Frontal cortex (tissue), 4 donors: ENCODE measurements at places on chromosomes 11 and 22.

DNA sequence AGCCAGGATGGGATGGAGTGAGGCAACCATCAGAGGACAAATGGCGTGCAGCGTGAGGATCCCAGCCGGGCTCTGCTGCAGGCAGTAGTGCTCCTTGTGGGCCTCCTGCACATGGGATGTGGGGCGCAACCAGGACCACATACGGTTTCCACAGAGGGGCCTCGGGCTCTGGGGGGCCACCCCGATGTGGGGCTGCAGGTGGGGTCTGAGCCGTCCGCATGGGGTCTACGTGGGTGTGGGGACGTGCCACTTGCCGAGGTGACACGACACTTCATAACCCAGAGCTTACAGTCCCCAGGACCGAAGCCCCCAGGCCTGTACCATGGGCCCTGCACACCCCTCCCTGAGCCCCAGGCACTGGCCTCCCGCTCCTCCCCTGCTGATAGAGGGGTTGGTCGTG lies 10.8 kb downstream of the TTLL8 start:
- DNase-seq, result no peak

DNA sequence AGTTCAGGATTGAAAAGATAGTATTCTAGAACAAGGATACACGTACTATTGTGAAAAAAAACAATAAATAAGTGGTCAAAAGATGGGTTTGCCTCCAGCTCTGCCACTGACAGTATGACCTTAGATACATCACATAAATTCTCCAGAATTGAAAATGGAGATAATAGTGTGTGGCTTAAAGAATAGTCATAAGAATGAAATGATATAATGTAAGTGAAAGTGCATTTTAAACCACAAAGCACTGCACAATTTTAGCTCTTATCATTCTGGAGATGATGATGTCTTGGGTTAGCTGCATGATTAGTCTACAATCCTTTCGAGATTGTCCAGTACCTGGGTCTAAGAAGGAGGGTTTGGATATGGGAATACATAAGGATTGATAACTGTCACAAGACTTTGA lies 21.9 kb upstream of the CEP295 start:
- no peak for DNase-seq

DNA sequence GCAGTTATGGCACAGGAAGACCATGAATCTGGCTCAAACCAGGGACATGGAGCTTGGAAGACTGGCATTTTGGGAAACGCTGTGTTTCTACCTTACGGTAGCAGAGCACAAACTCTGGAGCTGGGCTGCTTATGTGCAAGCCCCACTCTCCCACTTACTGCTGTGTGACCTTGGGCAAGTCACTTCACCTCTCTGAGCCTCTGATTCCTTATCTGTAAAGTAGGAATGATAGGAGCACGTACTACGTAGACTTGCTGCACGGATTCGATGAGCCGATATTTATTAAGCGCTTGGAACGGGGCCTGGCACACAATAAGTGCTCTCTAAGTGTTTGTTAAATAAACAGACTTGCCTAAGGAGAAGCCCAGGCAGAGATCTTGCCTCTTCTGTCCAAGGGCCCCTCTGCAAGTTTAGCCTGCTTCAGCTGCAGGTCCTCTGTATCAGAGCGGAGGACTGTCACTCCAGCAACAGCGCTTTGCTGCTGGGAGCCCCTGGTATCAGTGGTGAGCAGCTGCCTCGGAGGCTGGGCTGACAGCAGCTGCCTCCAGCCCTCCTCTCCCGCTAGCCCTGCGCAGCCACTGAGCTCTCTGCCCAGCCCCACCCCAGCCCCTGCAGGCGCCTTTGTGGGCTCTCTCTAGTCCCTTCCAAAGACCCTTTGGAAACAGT lies 96.9 kb upstream of the ANO1 start:
- no peak for DNase-seq

DNA sequence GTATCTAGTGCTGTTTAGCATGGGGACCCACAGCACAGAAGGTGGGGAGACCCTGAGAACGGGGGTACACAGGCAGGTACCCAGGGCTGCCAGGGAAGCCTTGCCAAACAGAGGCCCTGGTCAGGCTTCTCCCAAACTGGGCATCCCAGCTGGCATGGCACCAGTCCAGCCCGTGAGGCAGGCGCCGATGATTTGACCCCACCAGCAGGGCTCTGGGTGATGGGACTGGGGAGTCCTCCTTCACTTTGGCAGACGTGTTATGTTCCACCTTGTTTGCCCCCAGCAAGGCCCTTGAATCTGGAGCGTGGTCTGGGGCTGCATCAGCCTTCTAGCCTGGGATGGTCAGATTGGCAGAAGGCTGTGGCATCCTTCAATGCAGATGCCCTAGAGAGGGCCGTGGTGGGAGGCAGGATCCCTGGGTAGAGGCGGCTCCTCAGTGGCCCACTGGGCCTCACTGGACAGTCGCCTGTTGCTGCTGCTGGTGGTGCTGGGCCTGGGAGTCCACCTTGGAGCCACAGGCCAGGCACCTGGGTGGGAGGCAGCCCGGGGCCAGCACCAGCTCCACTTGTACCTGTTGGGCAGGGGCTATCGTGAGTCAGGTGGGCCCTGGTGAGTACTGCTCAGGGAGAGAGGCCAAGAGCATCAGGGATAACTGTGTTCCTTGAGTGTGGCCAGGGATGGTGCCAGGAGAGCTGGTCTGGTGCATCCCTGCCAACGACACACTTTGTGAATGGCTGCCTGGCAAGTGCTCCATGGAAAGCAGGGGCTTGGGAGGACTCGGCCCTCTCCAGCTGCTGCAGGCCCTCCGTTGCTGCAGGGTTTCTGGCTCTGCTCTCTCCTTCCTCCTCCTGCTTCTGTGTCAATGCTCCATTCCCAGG lies 3.3 kb downstream of the ADORA2A start:
- no peak for DNase-seq

GRCh38 chr11:104130161-104130560 lies 33.8 kb downstream of the PDGFD start:
- DNase-seq, result no peak

GRCh38 chr11:103368145-103368544 lies 258.9 kb downstream of the DYNC2H1 start:
- DNase-seq, result no peak

- DNase-seq, result no peak
These were observed 479.4 kb downstream of the JRKL start for GRCh38 chr11:96869207-96869606.
